ENCODE measurements at places on chromosomes 6 and 20. TPM values are rescaled to one million over a fixed set of nuclear protein-coding genes. Genes with fewer than 3 reads are reported as not detected.

ACSS1 gene
- 46.0 TPM for total RNA-seq

QKI gene
- total RNA-seq: 170 TPM

ZNF335 gene
- total RNA-seq: 25.8 TPM

RIMS4 gene
- total RNA-seq: 0.62 TPM

KIZ gene
- total RNA-seq: 43.0 TPM

CLVS2 gene
- 0.64 TPM for total RNA-seq

MARCKS gene
- 55.6 TPM for total RNA-seq

LAMA4 gene
- 30.6 TPM for total RNA-seq

DEF6 gene
- 99.9 TPM for total RNA-seq

ME1 gene
- 26.9 TPM for total RNA-seq

ADGRF1 gene
- total RNA-seq: 0.31 TPM

COL9A3 gene
- 11.3 TPM for total RNA-seq

QRSL1 gene
- total RNA-seq: 10.4 TPM

CLIC5 gene
- 1.9 TPM for total RNA-seq

SCRT2 gene
- not detected for total RNA-seq

PPP1R16B gene
- 0.87 TPM for total RNA-seq

ADGRF4 gene
- total RNA-seq: 45.0 TPM
